Foreskin melanocyte (primary cell): ENCODE measurements at places on chromosomes 5 and 9.

DNA sequence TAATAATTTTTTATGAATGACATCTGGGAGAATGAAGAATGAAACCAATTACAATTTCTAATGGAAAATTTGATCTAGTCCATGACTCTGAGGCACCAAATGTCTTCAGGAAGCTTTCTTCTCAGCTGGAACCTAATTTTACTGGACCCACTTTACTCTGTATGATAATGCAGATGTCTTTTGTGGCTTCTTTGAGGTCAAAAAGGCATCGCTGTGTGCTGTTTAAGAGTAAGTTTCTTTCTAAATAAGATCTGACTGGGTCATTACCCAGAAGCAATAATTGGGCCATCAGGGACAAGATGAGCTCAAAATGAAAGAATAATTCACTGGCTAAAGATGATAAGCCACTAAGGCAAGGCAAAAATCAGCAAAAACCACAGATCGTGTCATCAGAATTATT, 633.4 kb downstream of the PSAT1 start:
- DNase-seq: no peak

- no peak for DNase-seq
Measured at GRCh38 chr5:168140241-168140640, 151.2 kb upstream of the WWC1 start.

DNA sequence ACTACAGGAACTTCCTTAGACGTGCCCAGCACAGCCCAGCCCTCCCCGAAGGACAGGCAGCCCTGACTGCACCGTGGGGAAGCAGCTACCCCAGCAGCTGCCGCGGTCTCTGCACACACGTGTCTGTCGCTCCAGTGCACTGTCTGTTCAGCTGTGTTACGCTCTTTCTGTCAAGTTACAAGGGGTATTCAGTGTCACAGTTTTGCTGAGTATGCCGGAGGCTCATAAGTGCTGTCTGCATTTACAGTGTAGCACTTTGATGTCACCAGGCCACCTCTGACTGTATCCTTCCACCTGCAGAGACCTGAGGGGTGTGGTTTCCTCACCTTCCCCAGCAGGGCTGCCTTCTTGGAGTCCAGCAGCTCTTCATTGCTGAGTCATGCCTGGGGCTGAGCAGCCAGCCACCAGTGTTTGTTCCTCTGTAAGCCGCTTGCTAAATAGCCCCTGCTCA, 126.8 kb downstream of the EHMT1 start:
- no peak for DNase-seq

- DNase-seq: no peak
Measured at GRCh38 chr5:150723845-150724244, 23.0 kb upstream of the RBM22 start.

DNA sequence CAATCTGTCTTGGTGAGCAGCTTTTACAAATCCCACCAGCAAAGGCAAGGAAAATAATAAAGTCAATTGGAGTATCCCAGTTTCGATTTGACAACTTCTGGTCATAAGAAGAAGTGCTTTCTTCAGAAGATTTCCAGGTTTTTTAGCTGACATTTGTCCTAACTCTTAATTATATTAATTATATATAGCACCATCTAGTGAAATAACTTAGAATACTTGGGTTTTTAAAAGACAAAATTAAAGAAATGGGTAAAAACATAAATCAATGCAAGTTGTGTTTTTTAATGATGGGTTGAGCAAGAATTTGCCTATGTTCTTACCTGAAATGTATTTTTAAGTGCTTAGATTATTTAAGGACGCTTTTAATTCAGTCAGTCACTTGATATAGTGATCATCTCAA, 421.8 kb downstream of the ACTL7B start:
- no peak for DNase-seq

DNA sequence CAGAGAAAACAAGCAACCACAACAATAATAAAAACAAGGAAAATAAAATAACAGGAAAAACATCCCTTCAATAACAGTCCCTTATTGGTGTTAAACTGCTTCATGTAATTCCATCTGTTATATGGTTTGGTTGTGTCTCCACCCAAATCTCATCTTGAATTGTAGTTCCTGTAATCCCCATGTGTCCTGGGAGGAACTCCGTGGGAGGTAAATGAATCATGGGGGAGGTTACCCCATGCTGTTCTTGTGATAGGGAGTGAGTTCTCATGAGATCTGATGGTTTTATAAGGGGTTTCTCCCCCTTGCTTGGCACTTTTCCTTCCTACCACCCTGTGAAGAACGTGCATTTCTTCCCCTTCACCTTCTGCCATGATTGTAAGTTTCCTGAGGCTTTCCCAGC, 369.8 kb downstream of the TMEM232 start:
- DNase-seq: no peak

DNA sequence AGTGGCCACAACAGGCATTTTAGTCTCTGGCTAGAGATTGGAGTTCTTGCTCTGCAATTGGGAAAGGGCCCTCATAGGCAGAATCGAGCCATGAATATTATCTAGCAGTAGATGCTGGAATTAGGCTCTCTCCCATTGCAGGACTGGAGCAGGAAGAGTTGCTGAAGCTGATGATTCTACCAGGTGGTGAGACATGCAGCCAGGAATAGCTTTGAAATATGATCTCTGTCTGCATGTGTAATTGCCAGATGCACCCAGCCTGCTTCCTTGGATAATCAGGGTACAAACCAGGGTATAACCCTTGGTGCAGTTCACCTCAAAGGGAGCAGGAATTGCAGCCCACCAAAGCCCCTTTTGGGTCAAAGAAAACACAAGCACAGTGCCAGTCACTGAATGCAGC, 211.4 kb upstream of the FTMT start:
- no peak for DNase-seq

DNA sequence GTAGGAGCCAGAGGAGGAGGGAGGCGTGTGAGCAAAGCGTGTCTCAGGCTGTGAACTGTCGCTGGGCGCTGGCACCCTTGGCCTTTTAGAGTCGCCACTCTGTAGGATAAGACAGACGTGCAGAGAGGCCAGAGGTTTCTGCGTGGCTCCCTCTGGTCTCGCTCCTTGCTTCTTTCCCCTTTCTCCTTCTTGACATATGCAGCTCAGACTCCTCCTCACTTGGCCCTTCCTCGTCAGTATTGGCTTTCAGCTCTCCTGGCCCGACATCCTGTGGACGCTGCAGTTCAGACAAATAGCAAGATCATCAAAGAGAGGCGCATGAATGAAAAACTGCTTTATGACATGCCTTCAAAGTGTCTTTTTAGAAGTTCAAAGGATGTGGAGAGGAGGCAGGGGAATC, 116.8 kb upstream of the SPRY4 start:
- no peak for DNase-seq
